IMR-90 (cell line): ENCODE measurements at places on chromosomes 7 and 10.

DNA sequence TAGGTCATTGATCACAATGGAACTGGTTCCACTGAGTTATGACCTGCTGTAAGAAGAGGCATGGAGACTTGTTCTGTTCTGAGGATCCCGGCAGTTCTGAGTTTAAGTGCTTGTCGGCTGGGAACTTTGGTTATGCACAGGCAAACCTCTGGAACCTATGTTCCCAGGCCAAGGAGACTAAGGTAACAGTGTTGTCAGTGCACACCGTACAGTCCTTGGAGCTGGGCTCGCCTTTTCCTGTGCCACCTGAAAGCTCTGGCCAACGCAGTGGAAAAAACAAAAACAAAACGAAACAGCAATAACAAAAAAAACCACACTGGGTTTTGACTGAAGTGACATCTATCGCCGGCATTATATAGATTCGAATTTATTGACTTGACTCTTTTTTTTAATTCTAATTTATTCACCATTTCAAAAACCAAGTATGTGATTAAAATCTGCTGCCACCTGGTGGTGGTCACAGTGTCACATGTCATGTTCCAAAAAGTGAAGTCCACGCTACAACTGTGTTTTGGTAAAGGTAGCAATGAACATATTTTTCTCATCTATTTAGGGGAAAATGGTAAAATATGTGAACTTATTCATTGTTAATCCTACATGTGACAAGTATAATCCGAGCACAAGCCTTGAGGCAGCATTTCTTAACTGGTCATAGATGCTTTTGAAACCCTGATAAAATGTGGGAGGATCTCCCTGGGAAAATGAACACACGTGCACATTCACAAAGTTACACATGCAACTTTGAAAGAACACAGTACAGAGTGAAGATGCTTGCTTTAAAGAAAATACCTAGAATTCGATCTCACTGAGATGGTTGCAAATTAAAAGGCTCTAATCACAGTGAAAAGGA is 113.8 kb upstream of the PPP2R2D start:
- peak; percentile 17 for DNase-seq

DNA sequence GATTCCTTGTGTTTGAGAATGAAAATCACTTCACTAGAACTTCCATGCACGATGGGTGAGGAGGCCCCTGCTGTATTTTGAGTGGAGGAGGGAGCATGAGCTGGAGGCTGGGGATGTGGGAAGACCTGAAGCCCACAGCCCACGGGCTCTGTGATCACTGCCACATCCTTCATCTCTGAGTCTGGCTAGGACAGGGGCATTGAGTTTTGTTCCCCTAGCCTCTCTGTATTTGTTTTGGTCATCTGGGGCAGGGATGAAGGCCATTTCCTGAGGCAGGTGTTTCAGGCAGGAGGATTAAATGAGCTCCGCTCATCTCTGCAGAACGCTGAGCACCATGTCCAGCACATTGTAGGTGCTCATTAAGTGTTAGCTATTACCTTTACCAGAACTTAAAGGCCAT is 293.6 kb downstream of the GLRX3 start:
- DNase-seq, result no peak

GRCh38 chr7:651032-651728 is 75.3 kb upstream of the DNAAF5 start:
- DNase-seq, result no peak

DNA sequence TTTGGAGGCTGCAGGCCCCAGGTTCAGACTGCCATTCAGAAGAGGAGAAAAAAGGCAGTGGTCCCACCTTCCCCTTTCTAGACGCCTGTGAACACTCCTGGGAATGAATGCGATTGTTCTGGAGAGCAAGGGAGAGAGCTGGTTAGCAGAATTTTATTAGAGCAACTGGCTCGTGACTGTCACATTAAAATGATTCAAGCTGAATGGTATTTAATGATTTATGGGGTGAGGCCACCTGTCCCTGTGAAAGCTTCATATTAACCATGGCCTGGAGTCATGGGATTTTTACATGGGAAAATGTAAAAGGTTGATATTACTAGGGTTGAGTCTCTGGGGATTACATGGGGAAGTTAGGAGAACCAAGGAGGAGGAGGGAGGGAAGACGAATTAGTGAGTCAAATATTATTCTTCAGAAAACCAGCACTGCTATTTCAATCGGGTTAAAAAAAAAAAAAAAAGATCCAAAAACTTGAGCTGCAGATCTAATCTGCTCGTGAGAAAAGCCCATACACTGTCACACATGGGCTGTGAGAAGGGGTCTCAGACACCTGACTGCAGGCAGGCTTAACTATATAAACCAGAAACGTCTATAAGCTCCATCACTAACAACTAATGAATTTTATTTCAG is 8.3 kb downstream of the CXCL12 start:
- no peak for DNase-seq
